Smooth muscle cell of trachea (primary cell): ENCODE measurements at places on chromosomes 5 and 9. TPM values are rescaled to one million over a fixed set of nuclear protein-coding genes. Genes with fewer than 3 reads are reported as not detected.

Gene PCDHGA4
- total RNA-seq: 8.9 and 11.1 TPM in 2 replicates

Gene C9orf78
- total RNA-seq: 33.6 and 37.8 TPM in 2 replicates

Gene CCDC180
- 0.99 and 5.5 TPM in 2 replicates for total RNA-seq

Gene MLANA
- not detected in 2 replicates for total RNA-seq

Gene SLC4A9
- not detected in 2 replicates for total RNA-seq

Gene C9orf152
- 0.17 TPM in 1 of 2 replicates, not detected in the other for total RNA-seq

Gene ACTL7B
- not detected in 2 replicates for total RNA-seq

Gene RGS7BP
- total RNA-seq: not detected in 2 replicates

Gene PDE6A
- total RNA-seq: not detected in 2 replicates

Gene GLRA1
- total RNA-seq: not detected in 2 replicates

Gene CARTPT
- not detected in 2 replicates for total RNA-seq

Gene ESM1
- total RNA-seq: 3.3 and 8.0 TPM in 2 replicates

Gene CNTNAP3
- 0.15 and 0.50 TPM in 2 replicates for total RNA-seq

Gene PRRX2
- total RNA-seq: 44.4 and 50.0 TPM in 2 replicates

Gene SLCO6A1
- total RNA-seq: not detected in 2 replicates

Gene AJM1
- 1.6 and 2.2 TPM in 2 replicates for total RNA-seq

Gene SMIM3
- total RNA-seq: 49.2 and 62.0 TPM in 2 replicates

Gene CDO1
- total RNA-seq: 9.0 and 13.2 TPM in 2 replicates

Gene MEIKIN
- total RNA-seq: not detected in 2 replicates

Gene SPINK6
- not detected in 2 replicates for total RNA-seq

Gene FAT2
- total RNA-seq: under 0.01 and 0.58 TPM in 2 replicates

Gene ENHO
- not detected in 2 replicates for total RNA-seq
